ENCODE measurements at places on chromosomes 1 and 21. TPM values are rescaled to one million over a fixed set of nuclear protein-coding genes. Genes with fewer than 3 reads are reported as not detected.

Gene SPRR2B
- not detected for total RNA-seq

Gene ZNF593OS
- total RNA-seq, result not detected

Gene TOR3A
- 25.0 TPM for total RNA-seq

Gene OR2M3
- not detected for total RNA-seq

Gene CHI3L1
- total RNA-seq, result not detected

Gene EXTL1
- total RNA-seq, result under 0.01 TPM

Gene RAVER2
- 10.5 TPM for total RNA-seq

Gene CBS
- 18.0 TPM for total RNA-seq

Gene EDARADD
- not detected for total RNA-seq

Gene HHIPL2
- not detected for total RNA-seq
